ENCODE measurements at places on chromosomes 2 and 18.

DNA sequence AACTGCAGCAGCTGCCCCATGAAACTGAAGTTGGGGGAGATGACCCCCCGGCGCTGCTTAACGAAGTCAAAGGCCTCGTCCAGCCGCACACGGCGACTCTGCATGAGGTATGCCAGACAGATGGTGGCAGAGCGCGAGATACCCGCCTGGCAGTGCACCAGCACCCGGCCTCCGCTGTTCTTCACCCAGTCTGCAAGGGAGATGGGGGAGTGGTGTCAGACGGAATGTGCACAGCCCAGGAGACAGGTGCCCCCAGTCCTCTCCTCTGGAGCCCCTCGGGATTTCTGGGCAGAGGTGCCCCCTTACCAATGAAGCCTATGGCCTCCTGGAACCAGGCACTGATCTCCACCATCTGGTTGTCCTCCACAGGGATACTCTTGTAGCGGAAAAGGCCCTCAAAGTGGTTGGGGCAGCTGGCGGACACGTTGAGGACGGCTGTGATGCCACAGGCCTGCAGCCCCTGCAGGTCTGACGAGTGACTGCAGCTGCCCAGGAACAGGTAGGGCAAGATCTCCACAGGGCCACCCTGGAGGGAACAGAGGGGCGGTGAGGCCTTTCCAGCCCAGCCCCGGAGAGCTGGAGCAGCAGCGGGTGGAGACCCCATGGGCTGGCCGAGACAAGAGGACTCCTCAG, 1.3 kb downstream of the DUSP2 start:
- no peak for DNase-seq

DNA sequence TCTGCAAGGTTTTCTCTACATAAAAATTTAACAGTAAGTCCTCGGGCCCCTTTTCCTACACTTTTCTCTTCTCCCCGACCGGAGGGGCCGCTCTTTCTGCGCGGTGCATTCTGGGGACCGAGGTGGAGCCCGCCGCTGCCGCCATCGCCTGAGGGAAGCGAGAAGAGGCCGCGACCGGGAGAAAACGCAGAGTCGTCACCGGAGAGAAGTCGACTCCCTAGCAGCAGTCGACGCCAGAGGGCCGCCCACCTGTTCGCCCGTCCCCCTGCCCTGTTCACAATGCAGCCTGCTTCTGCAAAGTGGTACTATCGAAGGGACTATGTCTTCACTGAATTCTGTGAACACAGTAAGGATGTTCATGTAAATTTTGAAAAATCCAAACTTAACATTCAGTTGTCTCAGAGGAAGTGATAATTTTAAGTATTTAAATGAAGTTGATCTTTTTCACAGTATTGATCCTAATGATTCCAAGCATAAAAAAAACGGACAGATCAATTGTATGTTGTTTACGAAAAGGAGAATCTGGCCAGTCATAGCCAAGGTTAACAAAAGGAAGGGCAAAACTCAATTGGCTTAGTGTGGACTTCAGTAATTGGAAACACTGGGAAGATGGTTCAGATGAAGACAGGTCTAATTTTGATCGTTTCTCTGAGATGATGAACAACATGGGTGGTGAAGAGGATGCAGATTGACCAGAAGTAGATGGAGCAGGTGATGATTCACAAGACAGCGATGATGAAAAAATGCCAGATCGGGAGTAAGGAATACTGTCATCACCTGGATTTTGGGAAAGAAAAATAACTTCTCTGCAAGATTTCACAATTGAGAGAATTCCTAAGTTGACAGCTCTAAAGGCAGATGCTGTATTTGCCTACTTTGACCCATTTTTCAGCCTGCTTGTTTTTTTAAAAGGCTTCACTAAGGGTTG, 55.8 kb downstream of the ASXL2 start:
- peak; percentile 53 for DNase-seq

DNA sequence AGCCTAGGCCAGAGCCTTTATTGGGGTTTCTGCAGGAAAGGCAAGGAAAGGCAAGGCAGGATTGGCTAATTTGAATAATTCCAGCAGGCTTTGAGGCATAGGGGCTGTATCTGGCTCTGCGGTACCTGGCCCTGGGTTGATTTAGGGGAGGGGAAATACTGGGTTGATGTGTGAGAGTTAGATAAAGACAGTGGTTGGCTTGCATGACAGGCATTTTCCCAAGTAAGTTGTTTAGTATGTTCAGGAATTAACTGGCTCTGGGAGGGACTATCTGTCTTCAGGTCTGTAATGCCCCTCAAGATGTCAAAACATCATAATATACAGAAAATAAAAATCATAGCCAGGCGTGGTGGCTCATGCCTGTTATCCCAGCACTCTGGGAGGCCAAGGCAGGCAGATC, 98.7 kb downstream of the UBR3 start:
- no peak for DNase-seq

GRCh38 chr2:24073816-24074215, 2.3 kb downstream of the SF3B6 start:
- DNase-seq = no peak

DNA sequence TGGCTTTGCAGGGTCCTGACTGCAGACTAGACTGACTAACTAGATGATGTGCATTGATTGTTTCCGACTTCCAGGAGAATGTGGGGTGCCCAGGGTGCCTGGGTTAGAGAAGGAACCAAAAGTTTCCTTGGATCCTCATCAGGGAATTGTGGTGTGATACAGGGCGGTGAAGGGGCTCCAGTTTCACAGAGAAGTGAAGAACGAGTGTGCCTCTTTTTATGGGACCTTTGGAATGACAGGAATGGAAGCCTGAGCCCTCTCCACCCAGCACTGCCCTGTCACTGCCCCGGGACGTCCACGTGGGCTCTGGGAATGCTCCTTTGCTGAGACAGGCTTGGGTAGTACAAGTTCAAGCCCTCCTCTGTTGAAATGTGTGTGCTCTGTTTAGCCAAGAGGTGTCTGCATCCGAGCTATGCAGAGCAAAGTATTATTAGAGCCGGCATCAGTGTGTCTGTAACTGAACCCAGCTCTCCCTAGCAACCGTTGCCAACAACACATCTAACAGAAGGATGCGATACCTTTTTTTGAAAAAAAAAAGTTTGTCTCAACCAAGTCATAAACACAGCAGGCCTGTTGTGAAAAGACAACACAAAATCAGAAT, 183.6 kb downstream of the SMAD7 start:
- DNase-seq = no peak

DNA sequence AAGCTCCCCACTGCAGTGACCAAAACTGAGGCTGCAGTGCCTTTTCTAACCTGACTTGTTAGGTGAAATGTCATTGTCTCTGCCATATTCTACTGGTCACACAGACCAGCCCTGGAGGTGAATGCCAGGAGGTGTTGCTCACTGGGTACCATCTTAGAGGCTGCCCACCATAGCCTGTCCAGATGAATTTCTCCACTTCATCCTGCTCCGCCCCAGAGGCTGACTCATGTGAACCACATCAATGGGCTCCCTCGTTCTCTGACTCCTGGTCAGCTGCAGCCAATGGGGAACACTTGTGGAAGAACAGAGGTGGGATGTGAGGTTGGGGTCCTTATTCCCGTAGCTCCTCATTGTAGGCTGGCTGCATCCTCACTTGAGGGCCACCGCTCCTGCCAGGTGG, 3.4 kb upstream of the NARS1 start:
- DNase-seq = no peak

GRCh38 chr2:46500801-46501200, 21.4 kb downstream of the TMEM247 start:
- DNase-seq = no peak

DNA sequence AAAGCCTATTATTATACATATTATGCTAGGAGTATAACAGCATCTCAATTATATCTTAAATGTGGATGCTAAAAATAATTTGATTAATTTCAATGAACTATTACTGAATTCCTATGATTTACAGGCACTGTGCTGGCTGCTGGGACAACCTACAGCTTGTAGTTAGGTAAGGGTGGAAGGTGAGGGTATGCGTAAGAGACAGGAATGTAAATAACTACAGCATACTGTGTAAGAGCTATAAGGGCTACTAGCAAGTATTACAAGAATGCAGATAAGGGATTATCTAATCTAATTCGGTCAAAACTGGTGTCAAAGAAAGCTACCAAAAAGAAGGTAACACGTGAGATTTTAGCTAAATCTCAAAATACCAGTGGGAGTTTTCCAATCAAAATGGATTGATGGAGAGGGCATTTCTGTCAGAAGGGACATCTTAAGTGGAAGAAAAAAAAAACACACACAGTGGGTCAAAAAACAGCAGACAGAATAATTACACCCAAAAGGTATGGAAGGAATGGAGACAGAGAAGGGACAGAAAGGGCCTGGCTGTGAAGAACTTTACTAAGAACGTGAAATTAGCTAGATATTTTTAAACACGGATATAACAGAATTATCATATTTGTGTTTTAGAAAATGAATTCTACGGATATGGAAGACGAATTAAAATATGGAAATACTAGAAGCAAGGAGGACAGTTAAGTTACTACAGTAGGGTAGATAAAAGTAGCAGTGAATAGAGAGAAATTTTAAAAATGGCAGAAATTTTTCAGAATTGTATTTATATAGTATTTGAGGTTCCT, 47.1 kb downstream of the STRN start:
- no peak for DNase-seq

DNA sequence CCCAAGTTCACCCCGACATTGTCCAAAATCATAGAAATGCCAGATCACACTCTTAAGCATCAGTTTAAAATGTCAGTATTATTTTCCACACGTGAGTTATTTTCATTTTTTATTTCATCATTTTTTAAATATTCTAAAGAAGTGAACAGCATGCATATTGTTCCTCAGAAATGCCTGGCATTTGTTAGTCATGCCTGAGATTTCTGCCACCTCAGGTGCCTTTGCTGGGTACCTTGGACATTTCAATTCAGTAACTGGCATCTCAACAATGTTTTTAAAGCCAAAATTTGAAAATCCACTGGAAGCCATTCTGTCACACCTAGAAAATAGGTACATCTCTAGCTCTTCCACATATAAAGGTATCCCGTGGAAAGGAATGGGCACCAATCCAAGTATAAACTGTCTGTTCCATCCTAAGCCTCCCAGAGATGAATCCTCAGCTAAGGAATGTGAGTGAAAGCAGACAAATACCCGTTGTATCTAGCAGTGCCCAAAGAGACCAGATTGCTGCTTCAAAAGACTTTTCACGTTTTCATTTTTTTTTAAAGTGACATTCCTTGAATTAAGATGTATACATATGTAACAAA, 159.8 kb downstream of the ZNF385B start:
- DNase-seq = no peak

DNA sequence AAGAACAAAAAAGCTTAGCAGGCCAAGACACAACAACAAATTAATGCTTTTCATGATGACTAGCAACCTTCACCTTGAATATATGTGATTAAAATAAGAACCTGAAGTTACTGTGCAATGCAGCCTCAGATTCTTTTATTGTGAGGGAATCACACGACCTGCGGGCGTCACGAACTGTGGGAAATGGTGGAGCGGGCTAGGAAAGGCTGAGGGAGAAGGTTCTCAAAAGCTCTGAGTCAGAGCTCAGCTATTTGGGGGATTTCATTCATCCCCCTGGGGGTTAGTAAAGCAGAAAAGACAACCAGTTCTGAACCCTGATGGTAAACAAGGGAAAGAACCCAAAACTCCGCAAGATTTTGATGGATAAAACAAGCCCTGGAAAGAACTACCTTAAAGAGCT, 89.3 kb upstream of the NCKAP5 start:
- no peak for DNase-seq

DNA sequence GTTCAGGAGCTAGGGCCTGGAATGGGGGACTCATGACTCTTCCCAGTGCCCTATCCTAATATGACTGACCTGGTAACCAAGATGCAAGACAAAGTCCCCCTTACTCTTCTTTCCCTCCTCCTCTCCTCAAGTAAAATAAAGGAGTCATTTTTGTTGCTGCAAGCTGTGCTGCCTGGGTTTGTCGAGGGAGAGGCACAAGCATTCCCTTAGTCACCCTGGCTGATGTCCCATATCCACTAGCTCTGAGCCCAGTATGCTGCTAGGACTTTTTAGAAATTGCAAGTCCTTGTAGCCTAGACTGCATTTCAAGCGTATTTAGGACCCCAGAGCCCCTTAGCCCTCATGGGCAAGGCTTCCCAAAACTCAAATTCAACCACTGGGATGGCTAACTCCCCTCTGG, 338.5 kb upstream of the SETBP1 start:
- no peak for DNase-seq

DNA sequence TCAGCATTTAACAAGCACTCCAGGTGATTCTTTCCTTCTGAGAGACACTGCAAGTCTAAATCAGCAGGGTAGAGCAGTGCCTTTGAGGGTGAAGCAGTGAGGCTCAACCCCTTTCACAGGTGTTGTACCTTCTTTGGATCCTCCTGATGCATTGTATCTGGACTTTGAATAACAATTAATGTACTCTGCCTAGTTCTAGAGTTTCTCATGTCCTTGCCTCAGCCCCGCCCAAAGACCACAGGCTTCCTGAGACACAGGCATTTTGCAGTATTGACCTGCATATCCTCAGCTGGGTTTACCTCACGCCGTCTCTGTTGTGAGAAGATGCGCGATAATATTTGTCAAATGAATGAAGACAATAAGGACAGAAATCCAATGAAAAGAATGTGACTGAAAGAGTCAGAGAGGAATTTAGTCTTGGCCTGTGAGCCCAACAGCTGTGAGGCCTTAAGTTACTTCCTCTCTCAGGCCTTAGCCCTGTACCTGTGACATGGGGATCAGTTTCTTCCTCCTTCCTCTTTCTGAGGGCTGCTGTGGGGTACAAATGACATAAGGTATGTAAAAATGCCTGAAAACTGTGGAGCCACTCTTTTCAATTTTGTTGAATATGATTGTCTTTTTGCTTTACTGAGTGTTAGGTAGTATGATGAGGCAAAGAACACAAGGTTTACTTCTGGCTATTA, 43.7 kb downstream of the WIPF1 start:
- no peak for DNase-seq

GRCh38 chr2:17879913-17880274, 1.4 kb downstream of the KCNS3 start:
- DNase-seq = no peak

DNA sequence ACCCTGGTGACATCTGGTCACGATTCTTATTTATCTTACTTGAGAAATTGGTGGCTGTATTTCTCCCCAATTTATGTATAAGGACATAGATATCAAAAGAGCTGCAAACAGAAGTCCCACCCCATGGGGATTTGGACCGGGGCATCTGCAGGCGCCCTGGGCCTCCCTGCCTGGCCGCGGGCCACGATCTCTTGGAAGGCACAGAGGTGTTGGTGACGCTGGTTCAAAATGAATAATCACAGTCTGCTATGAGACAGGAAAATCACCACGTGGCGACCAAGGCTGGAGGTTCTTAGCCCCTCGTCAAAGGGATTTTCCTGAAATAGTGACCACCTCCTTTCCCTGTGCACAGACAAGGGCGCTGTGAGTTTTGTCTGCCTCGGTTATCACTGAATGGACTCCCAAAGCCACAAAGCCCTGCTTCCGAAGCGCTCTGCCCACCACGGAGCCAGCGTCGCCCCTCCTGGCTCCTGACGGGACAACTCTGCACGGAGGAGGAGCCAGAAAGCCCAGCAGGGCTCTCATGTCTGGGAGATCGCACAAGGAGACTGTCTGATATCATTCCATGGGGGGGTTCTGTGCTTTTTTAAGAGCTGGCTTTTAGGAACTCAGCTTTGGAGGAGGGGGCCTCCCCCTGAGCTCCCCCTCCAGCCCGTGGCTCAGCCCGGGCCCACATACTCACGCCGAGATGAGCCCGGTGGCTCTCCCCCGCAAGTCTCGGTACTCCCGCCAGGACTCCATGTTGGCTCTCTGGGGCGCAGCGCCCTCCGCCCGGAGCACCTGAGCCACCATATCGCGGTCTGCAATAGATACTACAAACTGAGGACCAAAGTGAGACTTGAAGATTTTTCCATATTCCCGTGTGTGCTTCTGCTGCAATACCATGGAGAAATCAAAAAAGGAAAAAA, 14.6 kb downstream of the CYP27C1 start:
- DNase-seq = no peak

- no peak for DNase-seq
Measured at GRCh38 chr2:164384434-164384833, 236.8 kb downstream of the GRB14 start.

- DNase-seq = no peak
Measured at GRCh38 chr2:20352230-20352578, 1.6 kb upstream of the PUM2 start.

Data from activated T-helper 1 cell treated with Interleukin-2 at 50 U/mL for 16 hours (primary cell).